ENCODE measurements at places on chromosomes 11 and 22. TPM values are rescaled to one million over a fixed set of nuclear protein-coding genes. Genes with fewer than 3 reads are reported as not detected.

DNA sequence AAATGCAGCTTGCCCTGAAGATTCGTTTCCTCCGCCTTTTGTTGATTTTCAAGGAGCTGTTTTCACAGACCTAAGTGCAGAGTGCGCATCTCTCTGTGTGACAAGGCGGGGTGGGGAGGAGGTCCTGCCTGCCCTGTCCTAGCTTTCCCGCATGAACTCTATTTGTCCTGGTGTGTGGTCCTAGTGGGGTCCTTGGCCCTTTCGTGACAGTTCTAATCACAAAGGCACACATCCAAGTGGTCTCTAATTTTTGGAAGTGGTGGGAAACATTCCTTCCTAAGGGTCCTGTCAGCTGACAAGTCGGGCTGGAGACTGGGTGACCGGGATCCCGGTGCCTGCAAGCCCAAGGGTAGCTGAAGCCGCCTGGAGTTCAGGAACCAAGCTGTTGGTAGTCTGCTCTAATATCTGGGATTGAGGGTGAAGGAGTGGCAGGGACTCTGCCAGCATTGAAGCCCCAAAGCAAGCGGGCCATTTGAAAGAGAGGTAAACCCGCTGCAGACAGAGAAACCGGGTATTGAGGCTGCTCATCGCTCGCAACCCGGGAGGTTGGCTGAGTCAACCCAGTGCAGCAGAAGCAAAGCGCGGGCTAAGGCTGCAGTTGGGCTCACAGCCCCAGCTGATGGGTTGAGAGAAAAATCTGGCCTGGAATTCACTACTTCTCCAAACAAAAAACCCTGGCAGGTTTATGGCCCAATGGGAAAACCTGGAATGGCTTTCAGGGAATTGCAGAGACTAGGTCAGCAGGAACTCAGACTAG lies 28.1 kb upstream of the FBXO3 start:
- peak; percentile 59 for DNase-seq

Gene POU2AF2
- polyA plus RNA-seq = not detected

GRCh38 chr11:63564056-63564774 lies 1.0 kb upstream of the PLAAT2 start:
- peak; percentile 50 for DNase-seq

DNA sequence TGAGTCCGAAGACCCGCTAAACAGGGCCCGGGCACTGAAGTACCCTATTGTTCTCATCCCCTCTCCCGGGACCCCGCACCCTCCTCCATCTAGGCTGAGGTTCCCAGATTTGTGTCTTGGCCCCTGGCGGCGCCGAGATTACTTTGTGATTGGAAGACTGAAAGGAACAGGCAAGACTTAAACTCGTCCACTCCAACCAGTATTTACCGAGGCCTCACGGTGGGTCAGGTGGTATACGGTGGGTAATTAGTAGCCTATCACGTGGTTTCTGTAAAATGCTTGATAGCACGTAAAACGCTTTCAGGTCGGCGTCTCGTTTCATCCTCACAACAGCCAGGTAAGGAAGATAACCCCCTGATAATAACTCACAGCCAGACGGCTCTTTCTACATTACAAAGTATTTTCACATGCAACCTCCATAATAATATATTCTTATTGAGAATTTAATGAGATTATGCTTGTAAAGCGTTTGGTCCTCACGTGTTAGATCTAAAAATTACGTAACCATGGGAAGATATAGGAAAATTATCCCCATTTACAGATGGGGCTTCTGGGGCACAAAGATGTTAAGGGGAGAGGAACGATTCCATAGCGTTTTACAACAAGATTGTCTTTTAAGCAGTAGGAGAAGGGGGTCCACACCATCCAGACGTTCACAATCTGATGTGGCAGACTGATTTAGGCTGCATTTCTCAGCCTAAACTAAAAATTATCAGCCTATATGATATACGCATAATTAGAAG lies 642 bp upstream of the PIK3C2A start:
- DNase-seq = peak; percentile 82

DNA sequence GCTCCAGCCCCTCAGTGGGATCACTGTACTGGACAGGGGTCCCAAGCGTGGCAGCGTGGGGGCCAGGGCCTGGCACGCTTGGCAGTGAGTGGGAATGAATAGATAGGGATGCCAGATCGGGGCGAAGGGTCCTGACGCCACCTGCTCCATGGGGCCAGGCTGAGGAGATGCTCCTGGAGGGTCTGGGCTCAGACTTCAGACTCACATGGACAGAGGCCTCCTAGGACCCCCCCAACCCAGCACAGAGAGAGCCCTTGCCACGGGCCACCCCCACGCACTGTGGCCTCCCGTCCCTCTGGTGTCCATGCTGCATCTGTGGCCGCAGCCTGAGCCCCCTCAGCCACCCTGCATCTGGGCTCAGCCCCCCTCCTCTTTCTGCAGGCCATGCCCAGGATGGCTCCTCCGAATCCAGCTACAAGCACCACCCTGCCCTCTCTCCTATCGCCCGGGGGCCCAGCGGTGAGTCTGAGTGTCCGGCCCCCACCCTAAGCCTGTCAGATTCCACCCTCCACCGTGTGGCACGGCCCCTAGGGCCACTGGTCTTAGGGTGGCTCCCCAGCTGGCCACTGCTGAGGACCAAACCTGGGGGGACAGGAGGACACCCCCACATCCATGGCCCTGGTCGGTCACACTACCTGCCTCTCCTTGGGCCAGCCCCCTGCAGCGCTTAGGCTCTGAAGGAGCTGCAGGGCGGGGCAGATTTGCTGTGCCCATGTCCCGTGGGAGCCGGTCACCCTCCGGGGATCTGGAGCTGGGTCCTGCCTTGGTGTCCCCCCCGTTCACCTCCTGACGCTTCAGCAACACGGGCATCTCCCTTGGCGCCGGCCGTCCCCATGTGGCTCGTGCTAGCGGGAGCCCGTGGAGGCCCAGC lies 2.7 kb downstream of the MUC5AC start:
- DNase-seq = no peak

DNA sequence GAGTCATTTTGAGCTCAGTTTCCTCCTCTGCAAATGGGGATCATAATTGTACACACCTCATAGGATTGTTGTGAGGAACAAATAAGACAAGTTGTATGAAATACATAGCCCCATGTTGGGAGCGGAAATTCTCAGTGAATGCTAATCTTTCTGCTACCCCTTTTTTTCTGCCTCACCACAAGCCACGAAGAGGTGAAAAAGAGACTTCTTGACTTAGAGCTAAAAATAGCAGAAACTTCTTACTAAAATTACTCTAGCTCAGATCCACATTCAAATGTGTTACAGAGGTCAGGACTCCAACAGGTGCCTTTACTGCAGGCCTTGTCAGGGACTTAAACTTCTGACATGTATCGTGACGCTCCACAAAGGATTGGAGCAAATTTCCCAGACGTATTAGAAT lies 128.5 kb downstream of the MIAT start:
- DNase-seq = no peak

Gene TEX54
- polyA plus RNA-seq = 0.42 TPM

GRCh38 chr22:46918197-46918596 lies 155.7 kb downstream of the TBC1D22A start:
- DNase-seq = no peak
